ENCODE measurements at places on chromosomes 12 and 14.

DNA sequence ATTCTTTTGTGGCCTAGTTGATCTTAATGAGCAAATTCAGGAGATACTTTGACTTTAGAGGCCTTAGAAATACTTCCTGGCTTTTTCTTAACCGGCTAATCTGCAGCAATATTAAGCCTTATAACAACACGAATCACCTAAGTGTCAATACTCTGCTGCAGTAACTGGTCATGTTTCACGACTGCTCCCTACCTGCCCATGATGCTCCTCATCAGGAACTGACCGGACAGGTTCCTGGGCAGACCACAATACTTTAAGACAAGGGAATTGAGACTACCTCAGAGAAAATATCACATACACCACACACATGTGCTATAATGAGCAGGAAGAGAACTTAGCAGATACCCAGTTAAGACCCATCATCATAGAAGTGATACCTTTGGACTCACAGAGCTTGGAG, 211.9 kb upstream of the BMP4 start:
- DNase-seq: no peak

DNA sequence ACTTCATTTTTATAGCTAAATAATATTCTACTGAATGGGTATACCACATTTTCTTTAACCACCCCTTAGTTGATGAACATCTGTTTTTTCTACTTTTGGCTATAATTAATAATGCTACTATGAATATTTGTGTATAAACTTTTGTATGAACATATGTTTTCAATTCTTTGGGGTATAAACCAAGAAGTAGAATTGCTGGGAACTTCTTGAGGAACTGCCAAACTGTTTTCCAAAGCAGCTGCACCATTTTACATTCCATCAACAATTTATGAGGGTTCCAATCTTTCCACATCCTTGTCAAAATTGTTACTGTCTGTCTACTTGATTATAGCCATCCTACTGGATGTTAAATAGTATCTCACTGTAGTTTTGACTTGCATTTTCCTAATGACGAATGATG, 221.8 kb downstream of the PRKD1 start:
- DNase-seq: no peak

DNA sequence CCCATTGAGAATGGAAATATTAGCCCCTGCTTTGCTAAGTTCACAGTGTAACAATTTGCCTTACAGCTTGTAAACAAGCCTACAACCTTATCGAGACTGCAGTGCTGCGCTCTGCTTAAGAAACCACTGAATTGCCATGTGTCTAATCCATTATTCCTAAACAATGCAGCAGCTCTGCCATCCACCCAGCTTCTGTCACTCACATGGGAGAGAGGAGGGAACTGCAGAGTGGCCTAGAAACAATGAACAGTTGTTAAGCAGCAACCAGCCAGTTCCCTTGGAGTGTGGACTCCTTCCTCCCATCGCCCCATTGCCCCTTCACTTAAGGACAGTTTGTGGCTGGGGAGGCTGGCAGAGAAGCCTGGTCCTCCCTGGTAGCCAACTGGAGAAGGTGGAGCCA, 42.9 kb downstream of the TESPA1 start:
- no peak for DNase-seq

DNA sequence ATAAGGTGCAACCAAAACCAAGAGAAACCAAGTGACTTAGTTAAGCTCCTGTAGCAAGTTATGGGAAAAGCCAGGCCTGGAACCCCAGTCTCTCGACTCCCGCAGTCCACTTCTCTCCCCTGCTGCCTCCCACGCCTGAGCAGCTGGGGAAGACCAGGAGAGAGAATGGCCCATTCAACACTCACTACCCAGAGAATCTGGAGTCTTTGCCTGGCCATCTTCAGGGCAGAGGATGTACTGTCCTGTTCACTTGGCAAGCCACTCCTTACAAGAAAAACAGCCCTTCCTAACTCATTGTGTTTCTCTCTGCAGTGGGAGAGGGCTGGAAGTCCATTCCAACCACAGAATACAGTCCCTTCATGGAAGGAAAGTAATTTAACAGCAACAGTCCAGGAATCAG, 1.8 kb downstream of the PITPNM2 start:
- no peak for DNase-seq

DNA sequence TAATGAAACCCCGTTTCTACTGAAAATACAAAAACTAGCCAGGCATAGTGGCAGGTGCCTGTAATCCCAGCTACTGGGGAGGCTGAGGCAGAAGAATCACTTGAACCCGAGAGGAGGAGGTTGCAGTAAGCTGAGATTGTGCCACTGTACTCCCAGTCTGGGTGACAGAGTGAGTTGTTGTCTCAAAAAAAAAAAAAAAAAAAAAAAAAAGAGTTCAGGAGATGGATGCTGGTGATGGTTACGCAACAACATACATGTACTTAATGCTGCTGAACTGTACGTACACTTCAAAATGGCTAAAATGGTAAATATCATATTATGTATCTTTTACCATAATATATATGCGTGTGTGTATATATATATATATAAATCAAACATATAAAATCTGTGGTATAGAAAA, 29.0 kb downstream of the ACTN1 start:
- DNase-seq: no peak

DNA sequence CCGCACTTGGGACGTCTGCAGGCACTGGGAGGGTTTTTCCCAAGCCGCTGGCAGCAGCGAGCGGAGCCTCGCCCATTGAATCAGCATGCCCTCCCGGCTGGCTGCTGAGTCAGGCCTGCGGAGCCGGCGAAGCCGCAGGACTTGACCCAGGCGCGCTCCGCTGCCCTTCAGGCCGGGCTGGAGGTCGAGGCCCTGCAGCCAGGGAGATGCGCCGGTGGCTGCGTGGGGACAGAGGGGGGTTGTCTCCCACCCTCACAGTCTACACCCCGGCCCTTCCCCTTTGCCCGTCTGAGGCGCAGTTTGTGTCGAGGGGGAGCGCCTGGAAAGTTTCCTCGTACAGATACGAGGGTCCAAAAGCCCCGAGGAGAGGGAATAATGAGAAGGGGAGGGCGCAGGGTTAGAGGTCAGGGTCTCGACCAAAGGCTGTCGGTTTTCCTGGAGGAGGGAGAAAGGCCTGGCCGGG, 759 bp upstream of the KLC1 start:
- DNase-seq: no peak

DNA sequence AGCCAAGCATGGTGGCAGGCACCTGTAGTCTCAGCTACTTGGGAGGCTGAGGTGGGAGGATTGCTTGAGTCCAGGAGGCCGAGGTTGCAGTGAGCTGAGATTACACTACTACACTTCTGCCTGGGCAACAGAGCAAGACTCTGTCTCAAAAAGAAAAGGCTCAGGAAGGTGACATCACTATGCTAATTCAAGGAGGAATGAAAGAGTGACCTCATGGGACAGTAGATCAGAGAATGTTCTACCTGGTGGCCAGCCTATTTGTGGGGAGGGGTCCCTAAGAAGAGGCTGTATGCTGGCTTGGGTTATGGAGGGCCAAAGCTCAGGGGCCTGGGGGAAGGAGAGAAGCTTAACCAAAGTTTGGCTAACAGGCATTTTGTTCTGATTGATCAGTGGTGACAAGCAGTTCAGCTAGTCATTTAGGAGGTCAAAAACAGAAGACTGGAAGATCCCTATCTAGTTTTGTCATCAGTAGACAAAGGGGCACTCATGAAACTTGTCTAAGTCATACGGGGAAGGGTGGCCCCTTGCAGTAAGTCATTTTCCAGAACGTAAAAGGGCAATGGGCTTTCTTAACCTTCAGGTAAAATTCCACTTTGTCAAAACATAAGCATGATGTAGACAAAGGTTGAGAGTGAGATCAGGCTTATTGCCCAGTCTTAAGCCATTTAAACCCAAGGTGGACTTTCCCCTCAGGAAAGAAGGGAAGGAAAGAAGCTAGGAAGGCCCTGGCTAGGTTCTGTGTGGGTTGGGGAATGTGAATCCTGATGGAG, 60.8 kb upstream of the EEA1 start:
- no peak for DNase-seq

DNA sequence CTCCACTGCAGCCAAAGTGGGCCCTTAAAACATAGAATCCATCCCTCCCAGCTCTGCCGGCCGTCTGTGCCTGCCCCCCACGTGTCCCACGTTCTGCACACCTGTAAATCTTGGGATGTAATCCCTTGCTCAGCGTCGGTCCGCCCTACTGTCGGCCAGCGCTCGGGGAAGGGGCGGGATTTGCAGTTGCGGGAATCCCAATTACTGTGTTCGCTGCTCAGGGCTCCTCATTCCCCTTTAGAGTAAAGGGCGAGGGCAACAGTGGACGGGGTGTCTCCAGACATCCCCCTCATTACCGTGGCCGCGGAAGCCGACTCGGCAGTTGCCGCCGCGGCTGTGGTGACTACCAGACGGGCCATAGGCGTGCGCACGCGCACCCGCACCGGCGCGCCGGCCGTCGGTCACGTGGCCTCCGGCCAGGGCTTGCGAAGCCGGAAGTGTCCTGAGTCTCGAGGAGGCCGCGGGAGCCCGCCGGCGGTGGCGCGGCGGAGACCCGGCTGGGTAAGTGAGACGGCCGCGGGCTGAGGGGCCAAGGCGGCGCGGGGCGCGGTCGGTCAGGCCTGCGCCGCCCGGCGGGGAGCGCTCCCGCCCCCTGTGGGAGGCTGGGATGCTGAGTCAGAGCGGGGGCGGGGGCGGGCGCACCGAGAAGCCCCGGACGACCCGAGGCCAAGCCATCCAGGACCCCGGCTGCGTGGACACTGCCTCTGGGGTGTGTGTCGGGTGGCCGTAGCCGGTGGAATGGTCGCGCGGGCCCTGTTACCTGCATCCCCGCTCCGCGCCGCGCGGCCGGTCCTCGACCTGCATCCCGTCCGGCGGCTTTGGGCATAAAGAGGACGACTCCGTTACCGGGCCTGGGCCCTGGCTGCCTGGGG, at the start of gene TBK1:
TBK1 (plus strand) TSS at position 434 of the 872 bp plus-strand sequence. CDS start 3,751 bp downstream, outside the sequence.
- peak; percentile 69 for DNase-seq

- no peak for DNase-seq
Observed at GRCh38 chr12:123064366-123064765, 83.9 kb downstream of the ARL6IP4 start.

DNA sequence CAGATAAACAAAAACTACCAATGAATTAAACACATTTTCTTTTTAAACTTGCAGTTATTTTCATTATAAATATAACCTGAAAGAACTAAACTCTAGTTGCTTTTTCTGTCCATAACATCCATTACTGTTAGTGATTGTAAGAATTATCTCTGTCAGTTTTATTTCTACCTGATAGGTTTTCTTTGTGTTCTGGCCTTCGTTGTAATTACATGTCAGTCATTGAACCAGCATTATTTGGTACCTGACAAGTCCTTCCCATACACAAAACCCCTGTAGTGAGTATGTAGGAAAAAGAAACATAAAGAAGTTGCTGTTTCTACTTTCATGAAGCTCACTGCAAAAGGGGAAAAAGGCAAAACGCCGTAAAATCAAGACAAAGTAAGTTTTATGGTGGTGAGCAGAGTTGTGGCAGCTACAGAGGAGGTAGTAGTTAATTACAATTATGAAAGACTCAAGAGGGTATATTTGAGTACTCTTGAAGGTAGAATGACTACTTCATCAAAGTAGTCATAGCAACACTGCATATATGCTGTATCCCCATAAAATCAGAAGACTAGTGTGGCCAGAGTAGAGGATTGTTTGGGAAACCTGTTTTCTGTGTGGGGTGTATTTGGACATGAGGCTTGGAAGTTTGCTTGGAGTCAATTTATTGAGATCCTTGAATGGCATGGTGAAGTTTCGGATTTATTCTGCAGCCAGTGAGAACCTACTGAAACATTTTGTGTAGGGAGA, 102.8 kb downstream of the SLC5A8 start:
- no peak for DNase-seq

DNA sequence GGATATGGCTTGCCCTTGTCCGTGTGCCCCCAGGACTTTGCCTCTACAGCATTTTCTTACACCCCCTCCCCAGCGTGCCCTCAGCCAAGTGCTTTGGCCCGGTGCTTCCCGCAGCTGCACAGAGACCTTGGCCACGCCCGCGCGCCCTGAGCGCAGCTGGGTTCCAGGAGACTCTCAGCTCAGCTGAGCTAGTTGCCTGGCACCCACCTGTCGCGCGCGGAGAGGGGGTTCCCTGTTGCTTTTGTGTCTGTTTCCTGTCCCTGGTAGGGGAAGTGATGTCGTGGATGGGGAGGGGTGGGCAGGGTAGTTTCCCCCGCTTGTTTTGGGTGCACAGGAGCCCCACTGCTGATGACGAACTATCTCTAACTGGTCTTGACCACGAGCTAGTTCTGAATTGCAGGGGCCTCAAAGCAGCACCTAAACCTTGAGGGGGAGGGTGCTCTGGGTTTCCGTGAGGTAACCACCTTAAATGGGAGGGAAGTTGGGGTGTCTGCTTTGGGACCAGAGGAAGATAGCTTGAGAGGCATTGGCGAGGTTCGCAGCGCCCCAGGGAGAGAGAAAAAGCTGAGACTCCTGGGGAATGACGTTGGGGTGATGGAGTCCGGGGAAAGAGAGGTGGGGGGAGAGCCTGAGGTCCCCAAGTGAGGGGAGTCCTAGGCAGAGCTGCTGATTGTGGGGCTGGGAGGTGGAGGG, 1.5 kb downstream of the DIO3 start:
- DNase-seq: no peak

GRCh38 chr14:49982501-49982951, 89.6 kb downstream of the ARF6 start:
- DNase-seq: no peak

GRCh38 chr12:68080577-68080976, 79.0 kb downstream of the IFNG start:
- DNase-seq: no peak

DNA sequence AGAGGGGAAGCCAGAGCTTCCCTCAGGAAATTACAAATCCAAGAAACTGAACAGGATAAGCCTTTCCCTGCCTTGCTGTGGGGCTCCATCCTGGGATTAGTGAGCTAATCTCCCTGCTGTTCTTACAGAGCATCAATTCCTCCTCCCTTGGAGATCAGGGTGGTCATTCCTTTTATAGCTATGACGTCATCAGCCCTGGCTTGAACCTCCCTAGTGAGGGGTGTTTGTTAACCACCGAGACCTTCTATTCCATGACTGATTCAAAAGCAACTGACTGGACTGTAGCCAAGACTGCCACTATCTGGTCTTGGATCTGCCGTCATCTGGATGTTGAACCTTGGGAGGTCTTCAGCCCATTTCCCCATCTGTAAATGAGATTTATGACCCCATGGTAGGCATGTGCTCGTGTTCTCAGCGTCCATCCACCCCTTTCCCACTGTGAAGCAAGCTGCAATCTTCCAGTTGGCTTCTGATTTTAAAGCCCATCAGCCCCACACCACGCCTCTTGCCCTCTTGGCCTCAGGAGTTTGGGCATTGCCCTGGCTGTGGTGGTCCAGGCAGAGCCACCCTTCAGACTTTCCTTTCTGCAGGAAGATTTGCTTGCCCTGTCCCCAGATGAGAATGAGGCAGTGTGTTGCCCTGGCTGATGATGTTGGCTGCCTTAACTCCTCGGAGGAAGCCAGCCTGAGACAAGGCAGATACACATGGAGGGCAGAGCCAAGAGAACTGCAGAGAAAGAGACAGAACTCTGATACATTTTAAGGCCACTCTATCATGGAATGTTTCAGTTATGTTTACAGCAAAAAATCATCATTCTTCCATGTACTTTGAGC, 59.6 kb upstream of the ACTN1 start:
- DNase-seq: no peak

DNA sequence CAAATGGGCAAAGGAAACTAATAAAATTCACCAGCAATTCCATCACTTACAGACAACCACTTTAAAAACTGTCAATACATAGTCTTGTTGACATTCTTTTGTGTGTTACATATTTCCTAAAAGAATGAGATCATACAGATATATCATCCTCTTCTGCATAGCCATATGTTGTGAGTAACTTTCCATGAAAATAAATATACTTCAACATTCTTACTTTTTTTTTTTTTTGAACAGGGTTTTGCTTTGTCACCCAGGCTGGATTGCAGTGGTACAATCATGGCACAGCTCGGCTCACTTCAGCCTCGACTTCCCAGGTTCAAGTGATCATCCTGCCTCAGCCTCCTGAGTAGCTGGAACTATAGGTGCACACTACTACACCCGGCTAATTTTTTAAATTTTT, 20.9 kb downstream of the ZC2HC1C start:
- no peak for DNase-seq

Measured in forelimb muscle (tissue), 1 donor.